A549 treated with GW870086 at 1 μM for 4 hours (cell line): ENCODE measurements at places on chromosomes 1 and 21. TPM values are rescaled to one million over a fixed set of nuclear protein-coding genes. Genes with fewer than 3 reads are reported as not detected.

TNFRSF1B gene
- 0.42 to 0.66 TPM (median 0.53 TPM) in 5 replicates for total RNA-seq

C1orf141 gene
- not detected in 5 replicates for total RNA-seq

SPRR3 gene
- total RNA-seq = not detected in 5 replicates

ZFP69B gene
- 1.2 to 1.9 TPM (median 1.7 TPM) in 5 replicates for total RNA-seq

PRAMEF8 gene
- total RNA-seq = 0.07 TPM in 1 of 5 replicates, not detected in the others
